ENCODE measurements at places on chromosomes 16 and 17.
A peak's percentile ranks its signal among the peaks of the same experiment; 100 is the strongest.

- no peak for DNase-seq
Measured at GRCh38 chr16:4594433-4595410, 20.0 kb downstream of the UBALD1 start.

DNA sequence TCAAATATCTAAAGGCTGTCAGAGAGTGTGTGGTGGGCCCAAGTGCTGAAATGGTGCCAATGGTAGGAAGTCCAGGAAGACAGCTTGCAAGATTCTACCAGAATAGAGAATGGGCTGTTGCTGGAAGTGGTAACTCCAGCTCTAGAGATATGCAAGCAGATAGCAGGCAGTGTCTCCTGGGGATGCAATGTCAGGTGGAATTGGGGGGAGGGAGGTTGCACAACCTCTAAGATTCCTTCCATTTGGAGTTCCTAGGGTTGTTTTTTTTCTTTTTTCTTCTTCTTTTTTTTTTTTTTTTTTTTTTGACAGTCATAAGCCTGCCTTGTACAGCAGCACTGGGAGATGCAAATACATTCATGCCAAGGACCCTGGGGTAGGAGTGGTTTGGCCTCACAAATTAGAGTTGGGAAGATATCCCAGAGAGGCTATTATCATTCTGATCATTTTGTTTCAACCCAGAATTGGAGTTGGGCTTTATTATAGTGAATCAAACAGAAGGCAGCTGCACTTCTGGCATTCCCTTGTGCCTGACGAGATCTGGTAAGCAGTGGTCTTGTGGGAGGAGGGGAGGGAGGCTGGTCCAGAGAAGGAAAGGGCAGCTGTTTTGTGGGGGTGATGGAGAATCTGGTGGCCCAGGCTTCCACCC, 51.1 kb downstream of the SLC6A2 start:
- peak; percentile 36 for DNase-seq

- DNase-seq, result no peak
Measured at GRCh38 chr17:17497065-17497844, 1.1 kb upstream of the RASD1 start.

DNA sequence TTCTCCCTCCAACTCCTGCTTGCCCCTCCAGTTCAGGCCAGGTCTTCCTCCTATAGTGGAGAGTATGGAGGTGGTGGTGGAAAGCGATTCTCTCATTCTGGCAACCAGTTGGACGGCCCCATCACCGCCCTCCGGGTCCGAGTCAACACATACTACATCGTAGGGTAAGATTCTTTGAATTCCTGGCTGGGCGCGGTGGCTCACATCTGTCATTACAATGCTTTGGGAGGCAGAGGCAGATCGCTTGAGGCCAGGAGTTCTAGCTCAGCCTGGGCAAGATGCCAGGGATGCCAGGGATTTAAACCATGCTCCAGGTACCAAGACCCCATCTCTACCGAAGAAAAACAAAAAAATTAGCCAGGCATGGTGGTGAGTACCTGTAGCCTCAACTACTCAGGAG, 1.4 kb downstream of the ZG16 start:
- no peak for DNase-seq

- DNase-seq, result no peak
Measured at GRCh38 chr16:13041646-13042290, 140.4 kb downstream of the SHISA9 start.

- no peak for DNase-seq
Measured at GRCh38 chr16:13084331-13084730, 182.9 kb downstream of the SHISA9 start.

GRCh38 chr17:68034452-68034776, 1.1 kb upstream of the KPNA2 start:
- no peak for DNase-seq

DNA sequence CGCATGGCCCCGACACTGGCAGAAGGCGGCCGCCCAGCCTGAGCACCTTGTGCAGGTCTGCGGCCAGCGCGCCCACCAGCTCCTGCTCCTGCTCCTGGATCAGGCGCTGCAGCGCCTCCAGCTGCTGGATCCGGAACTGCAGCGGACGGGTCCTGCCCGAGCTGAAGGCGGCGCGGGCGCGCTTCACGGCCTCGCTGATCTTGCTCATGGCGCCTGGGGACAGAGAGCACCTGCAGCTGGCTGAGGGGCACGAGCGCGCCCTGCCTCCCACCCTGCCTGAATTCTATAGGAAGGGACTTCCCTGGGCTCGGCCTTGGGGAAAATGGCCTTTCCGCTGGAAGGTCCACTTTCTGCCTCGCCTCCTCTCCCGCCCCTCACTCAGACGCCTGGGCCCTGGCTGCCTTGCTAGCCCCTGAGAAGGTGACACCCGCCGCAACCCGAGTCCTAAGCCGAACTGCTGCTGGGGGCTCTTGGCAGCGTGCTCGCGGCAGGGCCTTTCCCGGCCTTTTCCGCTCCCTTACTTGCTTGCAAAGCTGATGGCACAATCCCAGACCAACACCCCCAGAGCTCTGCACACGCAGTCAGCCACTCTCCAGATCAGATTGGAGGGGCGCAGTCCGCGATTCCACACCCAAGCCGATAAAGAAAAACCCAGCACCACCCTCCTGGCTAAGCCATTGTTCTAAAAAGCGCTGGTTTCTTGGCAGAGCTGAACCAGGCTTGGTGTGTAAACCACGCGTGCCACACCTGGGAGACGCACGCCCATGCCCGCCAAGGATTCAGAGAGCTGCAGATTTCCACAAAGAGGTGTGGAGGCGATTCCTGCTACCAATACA, 3.0 kb downstream of the ALDH3A1 start:
- peak; percentile 96 for DNase-seq

- no peak for DNase-seq
Measured at GRCh38 chr17:78753316-78754250, 28.5 kb downstream of the CYTH1 start.

DNA sequence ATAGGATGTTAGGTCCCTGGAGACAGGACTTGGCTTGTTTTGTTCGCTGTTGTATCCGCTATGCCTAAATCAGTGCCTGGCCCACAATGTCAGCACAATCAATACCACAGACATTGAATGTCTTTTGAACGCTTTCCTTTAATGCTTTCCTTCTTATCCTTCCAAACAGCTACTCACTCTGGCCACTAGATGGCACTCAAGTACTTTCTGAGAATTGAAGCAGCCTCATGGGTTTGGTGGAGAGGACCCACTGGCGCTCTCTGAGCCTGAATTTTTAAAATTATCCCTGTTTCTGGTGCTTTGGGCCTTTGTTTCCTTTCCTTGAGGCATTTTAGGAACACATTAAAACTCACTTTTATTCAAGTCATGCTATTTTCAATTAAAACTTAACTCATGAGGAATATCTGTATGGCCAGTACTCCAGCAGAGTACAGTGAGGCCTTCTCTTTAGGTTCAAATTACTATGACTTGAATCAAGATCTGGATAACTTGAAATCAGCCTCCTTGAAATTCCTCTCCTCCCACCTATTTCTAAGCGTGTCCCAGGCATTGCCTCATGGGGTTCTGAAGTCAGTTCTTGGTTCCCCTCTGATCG, 3.2 kb upstream of the NLRP1 start:
- DNase-seq, result peak; percentile 71

DNA sequence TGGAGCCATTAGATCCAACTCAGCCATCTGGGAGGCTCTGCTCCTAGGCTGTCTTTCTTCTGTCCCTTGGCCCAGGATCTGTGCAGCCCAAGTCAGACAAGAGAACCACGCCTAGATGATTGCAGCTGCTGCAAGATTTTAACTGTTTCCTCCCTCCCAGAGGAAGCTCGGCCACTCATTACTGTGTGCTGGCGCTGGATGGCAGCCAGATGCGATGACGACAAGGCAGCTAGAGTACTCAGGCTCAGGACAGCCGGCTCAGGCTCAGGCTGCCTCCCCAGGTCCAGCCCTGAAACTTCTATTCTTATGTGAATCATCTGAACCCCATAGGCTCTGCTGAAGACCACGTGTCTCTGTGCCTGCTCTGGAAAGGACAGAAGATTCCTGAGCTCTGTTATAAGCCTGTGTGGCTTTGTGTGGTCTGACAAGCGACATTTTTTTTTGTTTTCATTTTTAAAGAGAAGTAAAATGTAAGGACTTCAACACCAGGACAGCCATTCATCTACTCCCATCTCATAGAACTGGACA, 32.1 kb upstream of the FBXW10B start:
- DNase-seq, result peak; percentile 94

DNA sequence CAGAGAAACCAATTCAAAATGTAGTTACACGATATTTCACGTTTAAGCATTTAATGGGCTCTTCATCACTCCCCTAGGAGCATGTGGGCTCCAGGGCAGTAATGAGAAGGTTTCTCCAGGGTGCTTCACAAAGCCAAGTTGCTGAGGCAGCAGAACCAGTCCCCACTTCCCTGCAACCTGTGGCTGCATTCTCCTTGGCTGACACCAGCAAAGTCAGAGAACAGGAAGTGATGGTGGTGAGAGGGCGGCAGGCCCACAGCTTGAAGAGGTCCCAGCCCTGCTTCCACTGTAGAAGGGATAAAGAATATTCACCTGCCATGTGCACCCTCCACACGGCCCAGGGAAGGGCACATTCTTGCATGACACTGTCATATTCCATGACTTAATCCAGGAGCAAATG, 133.2 kb downstream of the CBLN1 start:
- no peak for DNase-seq

DNA sequence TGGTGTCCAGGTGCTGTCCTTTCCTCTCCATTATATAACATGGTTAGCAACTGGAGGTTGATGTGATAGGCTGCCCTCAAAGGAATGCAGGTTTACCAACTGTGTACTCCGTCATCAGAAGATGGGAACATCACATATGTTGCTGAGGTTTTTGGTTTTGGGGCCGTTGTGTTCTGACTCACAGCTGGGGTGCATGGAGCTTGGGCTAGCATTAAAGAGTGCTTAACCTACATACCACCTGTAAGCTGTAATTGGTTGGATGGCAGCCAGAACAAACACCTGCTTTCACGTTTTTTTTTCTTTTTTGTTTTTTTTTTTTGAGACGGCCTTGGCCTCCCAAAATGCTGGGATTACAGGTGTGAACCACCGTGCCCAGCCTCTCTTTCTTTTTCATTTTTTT, 20.9 kb downstream of the TMEM11 start:
- no peak for DNase-seq

DNA sequence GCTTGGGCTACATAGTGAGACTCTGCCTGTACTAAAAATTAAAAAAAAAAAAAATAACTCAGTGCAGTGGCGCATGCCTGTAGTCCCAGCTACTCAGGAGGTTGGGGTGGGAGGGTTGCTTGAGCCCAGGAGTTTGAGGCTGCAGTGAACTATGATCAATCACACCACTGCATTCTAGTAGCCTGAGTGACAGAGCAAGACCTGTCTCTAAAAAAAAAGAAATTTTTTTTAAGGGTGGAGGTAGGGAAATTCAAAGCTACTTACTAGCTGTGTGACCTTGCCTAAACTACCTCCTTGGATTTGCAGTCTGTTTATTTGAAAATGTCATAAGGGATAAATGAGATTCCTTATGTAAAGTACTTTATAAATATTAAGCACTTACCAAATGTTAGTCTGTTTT, 3.4 kb upstream of the SMPD3 start:
- no peak for DNase-seq

- no peak for DNase-seq
Measured at GRCh38 chr17:59181481-59181880, 25.9 kb downstream of the PRR11 start.

- DNase-seq, result no peak
Measured at GRCh38 chr16:72796222-72796621, 251.7 kb downstream of the ZFHX3 start.

DNA sequence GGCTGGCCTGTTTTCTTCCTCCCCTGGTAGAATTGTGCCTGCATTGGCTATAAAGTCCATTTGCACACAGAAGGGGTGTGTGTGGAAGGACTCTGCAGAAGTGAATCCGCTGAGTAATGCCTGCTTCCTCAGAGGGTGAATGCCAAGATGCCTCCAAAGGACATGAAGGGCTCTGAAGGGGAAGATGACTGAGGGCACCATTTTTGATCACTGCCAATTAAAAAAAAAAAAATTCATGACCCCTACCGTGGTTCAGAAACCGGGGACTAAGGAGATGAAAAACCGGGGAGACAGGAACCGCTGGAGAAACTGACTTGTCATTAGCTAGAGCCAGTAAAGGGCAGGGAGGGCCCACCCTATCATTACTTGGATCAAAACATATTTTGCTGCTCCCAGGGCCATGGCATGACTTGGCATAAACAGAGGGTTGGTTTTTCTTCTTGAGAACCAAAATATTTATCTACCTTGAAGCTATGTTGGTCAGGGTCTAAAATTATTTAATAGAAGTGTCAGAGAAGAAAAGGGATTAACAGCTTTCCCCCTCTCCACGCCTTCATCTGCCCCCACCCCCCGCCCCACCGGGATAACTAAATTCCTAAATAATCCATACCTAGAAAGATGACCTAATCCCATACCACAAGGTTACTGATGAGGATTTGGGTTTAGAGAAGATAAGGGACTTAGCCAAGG, 3.6 kb upstream of the USP7 start:
- no peak for DNase-seq

- peak; percentile 10 for DNase-seq
Measured at GRCh38 chr17:50214976-50215760, 13.7 kb upstream of the COL1A1 start.

DNA sequence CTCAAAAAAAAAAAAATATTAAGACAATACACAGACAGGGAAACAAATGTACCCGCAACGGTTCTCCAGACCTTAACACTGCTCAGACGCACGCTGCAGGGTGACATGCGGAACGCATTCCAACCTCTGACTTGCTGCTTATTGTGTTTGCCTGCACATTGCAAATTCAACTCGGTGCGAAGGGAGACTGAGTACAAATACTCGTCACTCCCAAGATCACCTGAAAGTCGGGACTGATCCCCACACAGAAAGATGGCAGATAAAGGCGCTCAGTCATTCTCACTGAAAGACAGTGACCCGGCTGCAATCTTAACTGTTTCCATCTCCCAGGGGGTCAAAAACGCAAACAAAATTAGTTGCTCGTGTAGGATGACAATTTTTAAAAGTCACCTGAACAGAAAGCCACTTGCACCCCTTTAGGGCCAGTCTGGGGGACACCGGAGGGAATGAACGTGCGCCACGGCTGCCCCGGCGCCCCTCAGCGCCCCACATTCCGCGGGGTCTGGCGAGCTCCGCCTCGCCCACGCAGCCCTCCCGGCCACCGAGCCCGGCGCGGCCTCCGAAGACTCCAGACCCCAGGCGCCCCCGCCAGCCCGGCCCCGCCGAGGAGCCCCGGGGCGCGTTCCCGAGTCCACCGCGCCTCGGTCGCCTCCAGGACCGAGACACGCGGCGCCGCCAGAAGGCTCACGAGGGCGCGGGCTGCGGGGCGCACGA, 589 bp downstream of the CLCN7 start:
- peak; percentile 82 for DNase-seq

- no peak for DNase-seq
Measured at GRCh38 chr16:15764112-15764511, 92.7 kb downstream of the MYH11 start.

- DNase-seq, result no peak
Measured at GRCh38 chr17:42414704-42415409, 8.2 kb downstream of the CAVIN1 start.

DNA sequence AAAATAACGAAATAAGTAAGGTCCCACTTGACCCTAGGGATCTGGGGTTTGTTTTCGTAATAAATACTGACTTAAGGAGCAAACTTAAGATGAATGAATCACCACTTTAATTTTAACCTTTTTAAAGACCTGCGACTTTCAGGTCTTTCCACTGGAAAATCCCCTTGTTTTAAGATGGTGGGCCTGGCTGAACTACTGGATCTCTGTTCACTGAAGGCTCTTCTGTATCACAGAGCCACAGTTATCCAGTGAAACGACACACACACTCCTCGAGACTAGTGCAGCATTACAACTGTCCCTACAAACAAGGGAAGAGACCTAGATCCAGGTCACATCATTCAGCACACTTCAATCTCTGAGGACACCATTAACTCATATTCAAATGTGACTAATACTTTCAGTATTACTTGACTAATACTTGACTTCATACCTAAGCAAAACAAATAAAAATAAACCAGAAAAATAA, 299.0 kb downstream of the CEP112 start:
- DNase-seq, result no peak
